ENCODE measurements at places on chromosomes 11 and 22.

DNA sequence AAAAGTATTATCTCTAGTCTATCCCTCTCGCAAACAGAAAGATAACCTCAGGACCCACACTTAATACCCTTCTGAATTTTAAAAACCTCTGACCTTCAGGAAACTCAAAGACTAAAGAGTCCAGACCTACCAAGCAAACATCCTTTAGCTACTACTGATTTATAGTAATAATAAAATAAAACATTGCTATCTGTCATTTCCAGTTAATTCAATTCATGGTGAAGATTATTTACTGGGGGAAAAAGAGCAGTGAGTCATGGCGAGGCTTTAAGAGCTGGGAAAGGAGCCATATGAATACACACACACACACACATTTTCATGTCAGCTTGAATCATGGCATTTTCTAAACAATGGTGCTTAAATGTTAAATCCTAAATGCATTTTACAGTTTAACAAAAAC, 87.1 kb downstream of the FAM76B start:
- no peak for DNase-seq

DNA sequence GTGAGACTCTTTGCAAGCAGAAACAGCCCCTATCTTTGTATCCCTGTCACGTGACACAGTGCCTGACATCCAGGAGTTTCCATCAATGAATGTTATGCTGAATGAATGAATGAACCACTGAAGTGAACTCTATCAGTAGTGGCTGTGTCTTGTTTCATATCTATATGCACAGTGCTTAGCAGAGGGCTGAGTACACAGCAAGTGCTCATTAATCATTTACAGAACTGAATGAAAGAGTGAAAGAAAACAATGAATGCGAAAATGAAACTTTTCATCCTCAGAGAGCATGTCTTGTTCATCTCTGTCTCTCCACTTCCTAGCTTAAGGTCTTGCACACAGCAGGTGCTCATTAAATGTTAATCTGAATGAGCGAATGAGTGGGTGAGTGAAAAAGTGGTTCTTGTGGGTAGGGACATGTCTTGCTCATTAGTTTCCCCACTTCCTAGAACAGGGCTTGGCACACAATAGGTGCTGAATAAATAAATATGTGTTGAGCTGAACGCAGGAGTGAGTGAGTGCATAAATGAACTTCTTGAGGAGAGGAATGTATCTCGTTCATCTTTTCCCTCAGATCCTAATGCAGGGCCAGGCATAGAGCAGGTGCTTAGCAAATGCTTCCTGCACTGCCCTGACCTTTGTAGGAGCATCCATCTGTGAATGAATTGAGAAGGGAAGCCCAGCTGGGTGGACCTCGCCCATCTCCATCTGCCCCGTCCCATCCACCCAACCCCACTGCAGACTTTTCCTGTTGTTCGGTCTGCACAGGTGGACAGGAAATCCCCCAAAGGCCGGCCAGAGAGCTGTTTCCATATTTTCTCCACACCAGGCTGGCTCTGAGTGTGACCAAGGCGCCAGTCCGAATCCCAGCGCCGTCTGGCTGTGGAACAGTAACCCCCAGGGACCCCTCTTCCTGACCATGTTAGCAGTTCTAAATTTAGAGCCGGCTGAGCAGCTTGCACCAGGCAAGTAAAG, 113.4 kb upstream of the CRYBB3 start:
- no peak for DNase-seq

DNA sequence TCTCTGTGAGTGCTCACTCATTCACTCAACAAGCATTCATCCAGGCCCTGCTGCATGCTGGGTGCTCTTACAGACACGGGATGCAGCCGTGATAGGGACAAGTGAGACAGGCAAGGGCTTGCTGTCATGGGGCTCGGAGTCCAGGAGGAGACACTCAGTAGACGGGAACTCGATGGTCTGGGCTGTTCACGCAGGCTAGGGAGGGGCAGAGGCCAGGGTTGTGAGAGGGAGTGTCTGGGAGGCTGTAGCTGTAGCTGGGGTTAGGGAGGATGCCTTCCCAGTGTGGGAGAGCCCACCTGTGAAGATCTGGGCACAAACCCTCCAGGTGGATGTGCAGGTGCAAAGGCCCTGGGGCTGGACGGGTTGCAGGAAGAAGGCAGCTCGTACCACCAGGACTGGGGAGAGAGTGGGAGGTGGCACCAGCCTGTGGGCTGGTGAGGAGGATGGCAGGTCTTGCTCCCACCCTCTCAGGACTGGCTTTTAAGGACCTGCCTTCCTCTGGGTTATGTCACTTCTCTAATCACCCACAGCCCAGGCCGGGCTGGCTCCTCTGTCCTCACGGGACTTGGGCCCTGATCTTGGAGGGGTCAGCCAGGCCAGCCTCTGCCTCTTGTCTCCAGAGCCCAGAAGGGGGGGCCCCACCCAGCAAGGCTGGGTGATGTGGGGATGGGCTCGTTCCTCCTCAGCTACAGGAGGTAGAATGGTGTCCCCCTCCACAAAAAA, 24.1 kb downstream of the FGF4 start:
- DNase-seq: no peak

DNA sequence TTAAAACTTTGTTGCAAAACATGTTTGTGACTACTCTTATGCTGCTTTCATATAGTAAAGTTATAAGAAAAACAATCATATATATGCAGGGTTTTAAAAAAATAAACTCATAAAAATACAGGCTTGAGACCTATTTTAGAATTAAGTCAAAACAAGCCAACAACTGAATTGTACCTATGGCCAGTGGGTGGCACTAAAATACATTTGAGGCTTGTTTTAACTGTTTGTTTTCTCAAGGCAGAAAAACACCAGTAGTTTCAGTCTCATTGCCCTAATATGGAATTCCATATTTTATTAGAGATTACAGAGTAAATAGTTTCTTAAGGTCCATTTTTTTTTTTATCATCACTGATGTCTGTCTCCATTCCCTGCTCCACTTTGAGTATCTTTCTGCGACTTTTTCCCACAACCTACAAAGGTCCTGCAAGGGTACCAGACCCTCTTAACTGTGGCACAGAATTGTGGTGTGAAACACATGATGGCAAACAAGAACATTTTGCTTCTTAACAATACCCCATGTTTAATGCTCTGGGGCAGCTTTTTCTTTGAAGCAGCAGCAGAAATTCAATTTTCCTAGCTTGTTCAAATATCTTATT, 8.5 kb upstream of the CCDC89 start:
- DNase-seq: no peak

DNA sequence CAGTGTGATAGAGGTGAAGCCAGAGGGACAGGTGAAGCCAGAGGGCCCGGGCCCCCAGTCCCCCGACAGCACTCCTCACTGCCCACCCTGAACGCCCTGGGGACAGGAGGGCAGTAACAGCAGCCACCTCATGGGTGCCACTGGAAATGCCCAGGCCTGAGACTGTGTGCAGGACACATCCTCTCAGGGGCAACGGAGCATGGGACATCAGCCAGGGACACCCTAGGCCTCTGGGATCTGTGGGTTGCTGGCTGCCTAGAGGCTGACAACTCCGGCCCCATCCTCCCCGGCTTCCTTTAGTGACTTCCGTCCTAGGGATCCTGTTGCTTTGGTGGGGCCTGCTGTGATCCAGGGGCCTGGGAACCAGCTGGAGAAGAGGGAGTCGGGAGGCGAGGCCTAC, 17.4 kb upstream of the BAIAP2L2 start:
- no peak for DNase-seq

- no peak for DNase-seq
Observed at GRCh38 chr11:103744496-103745153, 291.8 kb upstream of the DDI1 start.

- no peak for DNase-seq
Observed at GRCh38 chr22:46560696-46561295, 23.4 kb upstream of the CELSR1 start.

GRCh38 chr11:64299847-64300648, at the start of gene CATSPERZ:
TSS of gene CATSPERZ (plus strand) at chr11:64300358. CDS start at chr11:64300411, 53 bp downstream.
- DNase-seq: peak; percentile 43

DNA sequence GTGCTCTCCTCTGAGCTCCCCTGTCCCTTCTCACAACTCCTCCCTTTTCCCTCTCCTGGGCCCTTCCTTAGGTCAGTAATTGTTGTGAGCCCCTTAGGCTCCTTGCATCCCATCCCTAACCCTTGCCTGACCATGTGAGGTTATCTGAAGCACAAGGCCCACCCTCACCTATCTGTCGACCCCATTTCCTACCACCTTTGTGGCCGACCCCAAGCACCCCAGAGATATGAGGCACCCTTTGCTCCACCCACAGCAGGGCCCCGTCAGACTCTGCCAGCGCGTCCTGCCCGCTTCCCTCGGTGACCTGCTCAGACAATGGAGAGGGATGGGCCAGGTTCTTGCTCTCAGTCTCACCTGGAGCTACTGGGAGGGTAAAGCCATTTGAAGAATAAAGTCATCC, 1.3 kb downstream of the GNG3 start:
- peak; percentile 9 for DNase-seq

- DNase-seq: no peak
Observed at GRCh38 chr11:67289226-67289650, at the start of gene ANKRD13D. TSS of gene ANKRD13D (plus strand) at chr11:67289303. CDS start at chr11:67289461, 158 bp downstream.

- DNase-seq: no peak
Observed at GRCh38 chr22:35218079-35218478, 39.2 kb upstream of the HMGXB4 start.

DNA sequence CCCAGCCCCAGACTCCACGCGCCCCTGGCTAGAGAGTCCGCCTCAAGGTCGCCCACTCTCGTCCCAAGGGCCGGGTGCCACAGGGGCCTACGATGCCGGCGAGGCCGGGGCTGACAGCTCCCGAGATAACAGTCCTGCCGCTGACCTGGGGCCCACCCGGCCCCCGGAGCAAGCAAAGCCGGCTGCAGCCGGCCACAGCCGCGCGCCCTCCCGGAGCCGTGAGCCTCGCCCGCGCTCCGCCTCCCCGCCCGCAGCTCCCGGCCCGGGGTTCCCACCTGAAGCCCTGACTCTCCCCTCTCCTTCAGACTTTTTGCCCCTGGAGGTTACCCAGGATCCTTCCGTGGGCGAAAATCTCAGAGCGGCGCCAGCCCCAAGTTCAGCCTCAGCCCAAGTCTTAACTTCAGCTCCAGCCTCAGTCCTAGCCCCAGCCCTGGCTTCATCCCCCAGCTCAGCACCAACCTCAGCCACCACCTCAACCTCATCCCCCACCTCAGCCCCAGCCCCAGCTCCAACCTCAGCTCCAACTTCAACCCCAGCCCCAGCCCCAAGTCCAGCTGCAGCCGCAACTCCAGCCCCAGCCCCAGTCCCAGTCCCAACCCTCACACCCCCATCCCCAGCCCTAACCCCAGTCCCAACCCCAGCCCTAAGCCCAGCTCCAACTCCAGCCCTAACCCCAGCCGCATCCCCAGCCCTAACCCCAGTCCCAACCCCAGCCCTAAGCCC, 1.7 kb downstream of the KLHDC7B start:
- no peak for DNase-seq

- DNase-seq: no peak
Observed at GRCh38 chr11:35049859-35050531, 89.0 kb upstream of the CD44 start.

DNA sequence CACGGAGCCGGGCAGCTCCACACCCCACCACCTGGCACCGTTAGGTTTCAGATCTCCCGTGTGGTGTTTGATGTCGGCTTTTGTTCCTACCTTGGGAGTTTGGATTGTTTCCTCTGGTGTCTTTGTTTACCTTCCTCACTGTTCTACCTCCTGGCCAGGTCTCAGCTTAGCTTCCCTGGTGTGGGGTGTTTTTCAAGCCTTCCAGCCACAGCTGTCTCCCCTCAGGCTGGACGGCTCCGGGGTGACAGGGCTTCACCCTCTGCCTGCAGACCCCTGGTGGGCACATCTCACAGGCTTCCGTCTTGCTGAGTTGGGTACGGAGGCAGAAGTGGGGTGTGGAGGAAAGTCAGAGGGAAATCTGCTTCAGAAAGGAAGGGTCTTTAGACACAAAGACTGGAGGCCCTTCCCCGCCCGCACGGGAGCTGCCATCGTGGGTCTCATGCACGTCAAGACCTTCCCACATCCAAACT, 59.6 kb upstream of the EMID1 start:
- DNase-seq: no peak

DNA sequence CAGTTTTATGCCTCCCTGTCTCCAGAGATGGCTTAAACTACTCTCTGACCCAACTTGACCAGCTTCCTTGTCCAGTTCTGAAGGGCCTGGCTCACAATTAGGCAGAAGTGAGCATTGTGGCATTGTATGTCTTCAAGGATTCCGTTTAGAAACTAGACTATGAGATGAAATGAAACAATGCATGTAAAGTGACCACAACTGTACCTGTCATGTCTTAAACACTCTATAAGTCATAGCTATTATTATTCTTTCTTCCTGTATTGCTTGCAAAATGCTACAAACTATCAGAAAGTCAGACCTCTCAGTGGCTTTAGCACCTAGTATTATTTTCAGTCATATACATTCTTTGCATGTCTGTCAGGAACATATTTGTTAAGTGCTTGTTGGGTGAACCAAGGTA, 127.9 kb upstream of the MTMR2 start:
- DNase-seq: no peak

GRCh38 chr11:109236696-109237095, 185.3 kb upstream of the C11orf87 start:
- DNase-seq: no peak
